ENCODE measurements at places on chromosomes 7 and 10.

GRCh38 chr10:30529373-30529998 is 95.5 kb downstream of the MAP3K8 start:
- DNase-seq: peak; percentile 97

GRCh38 chr7:20222219-20222828 is 5.1 kb upstream of the MACC1 start:
- no peak for DNase-seq

GRCh38 chr7:73373741-73374140 is 45.8 kb downstream of the FKBP6 start:
- DNase-seq: no peak

DNA sequence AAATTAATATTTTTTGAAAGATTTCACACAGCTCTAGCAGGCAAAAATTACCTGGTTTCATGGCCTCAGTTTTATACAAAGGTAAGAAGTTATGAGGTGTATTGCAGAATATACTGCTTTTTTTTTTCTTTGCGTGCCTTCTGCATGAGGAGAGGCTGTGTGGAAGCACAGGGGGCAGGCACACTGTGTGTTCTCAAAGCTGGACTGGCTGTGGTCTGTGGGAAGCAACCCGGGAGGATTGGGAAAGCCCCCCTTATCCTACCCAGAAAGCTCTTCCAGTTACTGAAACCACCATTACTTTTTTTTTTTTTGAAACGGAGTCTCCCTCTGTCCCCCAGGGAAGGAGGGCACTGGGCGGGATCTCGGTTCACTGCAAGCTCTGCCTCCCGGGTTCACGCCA is 25.0 kb downstream of the ADARB2 start:
- DNase-seq: no peak

DNA sequence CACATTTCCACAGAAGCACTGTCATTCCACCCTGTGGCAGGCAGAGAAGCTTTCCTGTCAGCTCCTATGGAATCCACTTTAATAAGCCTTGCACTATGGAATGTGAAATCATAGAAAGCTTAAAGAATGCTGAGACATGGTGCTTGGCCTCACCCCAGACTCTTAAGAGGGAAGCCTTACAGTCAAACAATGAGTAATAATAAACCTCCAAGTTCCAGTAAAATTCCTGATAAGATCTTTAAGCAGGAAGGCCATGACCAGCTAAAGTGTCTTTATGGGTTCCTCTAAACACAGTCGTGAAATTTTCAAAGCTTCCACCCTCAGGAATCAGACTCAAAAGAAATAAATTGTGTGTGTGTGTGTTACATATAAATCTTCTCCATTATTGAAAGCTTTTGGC is 11.9 kb upstream of the TEX36 start:
- no peak for DNase-seq

GRCh38 chr10:37777056-37777455 is 80.4 kb downstream of the ZNF248 start:
- DNase-seq: no peak

DNA sequence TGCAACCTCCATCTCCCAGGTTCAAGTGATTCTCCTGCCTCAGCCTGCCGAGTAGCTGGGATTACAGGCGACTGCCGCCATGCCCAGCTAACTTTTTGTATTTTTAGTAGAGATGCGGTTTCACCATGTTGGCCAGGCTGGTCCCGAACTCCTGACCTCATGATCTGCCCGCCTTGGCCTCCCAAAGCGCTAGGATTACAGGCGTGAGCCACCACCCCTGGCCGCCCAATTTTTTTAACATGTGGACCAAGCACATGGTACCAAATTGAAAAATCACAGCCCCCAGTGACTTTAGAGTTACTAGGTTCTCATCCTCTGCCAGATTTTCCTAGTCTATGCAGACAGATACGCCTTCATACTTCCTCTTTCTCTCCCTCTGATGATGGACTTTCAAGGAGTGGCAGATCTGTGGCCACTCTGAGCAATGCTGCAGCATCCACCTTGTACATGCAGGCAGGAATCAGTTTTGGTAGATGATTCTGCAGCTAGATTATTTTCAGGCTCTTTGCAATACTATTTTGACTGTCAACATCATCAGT is 34.0 kb upstream of the EZH2 start:
- DNase-seq: no peak

GRCh38 chr7:133442818-133443217 is 189.9 kb downstream of the EXOC4 start:
- DNase-seq: no peak

Data from GF-D8 (cell line).